ENCODE measurements at places on chromosomes 3 and 15.

- no peak for DNase-seq
Measured at GRCh38 chr15:23797747-23798446, 110.8 kb upstream of the NDN start.

DNA sequence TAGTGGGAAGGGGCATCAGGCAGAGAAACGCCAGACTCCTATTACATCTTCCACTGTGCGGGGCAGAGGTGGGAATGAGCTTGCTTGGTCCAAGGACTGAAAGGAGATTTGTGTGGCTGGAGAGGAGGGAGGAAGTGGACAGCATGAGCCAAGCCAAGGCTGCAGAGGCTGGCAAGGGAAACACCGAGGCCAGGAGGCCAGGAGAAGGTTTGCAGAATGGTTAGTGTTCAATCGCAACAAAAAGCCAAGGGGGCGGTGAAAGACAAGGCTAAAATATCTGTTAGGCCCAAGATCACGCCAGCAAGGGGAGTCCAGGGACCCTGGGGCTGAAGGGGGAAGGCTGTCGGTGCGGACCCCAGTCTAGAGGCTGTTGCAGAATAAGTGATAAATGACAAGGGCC lies 75.8 kb downstream of the CPN2 start:
- no peak for DNase-seq

- no peak for DNase-seq
Measured at GRCh38 chr3:39185959-39186691, 6.3 kb downstream of the XIRP1 start.

DNA sequence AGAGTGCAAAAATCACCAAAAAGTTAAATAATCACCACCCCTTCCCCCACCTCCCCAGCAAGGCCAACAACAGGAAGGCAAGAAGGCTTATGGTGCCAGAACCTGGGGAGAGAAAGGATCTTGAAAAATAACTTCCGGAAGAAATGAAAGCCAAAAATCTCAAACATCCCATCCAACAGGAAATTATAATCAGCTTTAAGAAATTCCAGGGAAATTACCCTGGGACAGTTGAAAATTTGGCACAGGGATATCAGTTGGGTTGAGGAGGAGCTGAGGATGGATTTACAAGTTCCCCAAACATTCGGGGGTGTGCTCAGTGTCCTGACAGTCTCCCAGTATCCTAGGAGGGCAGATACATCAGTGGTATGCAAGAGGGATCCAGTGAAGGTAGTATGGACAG lies 82.7 kb downstream of the POLR2M start:
- no peak for DNase-seq

DNA sequence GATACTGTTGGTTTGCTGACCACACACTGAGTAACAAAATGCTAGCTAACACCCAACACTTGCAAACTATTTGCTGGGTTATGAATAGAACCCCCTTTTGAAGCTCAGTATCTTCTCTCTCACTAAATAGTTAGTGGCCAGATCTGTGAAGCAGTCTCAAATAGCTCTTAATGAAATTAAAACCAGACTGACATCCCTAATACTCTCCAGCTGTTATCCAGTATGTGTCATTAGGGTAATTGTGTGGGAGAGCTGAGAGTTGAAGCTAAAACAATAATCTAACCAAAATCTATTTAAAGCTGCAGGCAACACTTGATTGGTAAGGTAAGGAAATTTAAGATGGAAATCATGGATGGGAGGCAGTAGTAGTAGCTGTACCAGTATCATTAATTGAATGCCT lies 110.4 kb upstream of the RORA start:
- DNase-seq = no peak

DNA sequence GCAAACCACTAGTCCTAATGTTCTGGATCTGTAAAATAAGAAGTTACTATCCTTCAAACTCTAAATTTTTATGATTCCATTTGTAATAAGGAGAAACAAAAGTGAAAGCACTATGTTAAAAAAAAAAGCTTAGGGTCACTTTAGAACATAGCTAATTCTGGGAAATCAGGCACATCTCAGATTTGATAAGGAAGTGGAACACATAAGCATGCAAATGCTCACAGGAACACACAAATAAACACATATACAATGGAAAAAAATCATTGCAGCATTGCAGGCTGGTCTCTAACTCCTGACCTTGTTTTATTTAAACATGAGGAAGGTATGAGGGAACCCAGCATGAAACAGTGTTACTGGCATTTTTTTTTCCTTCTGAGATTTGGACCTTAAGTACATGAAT lies 63.2 kb upstream of the TNFSF10 start:
- DNase-seq = no peak

GRCh38 chr3:121295452-121295851 lies 250.3 kb downstream of the POLQ start:
- no peak for DNase-seq

DNA sequence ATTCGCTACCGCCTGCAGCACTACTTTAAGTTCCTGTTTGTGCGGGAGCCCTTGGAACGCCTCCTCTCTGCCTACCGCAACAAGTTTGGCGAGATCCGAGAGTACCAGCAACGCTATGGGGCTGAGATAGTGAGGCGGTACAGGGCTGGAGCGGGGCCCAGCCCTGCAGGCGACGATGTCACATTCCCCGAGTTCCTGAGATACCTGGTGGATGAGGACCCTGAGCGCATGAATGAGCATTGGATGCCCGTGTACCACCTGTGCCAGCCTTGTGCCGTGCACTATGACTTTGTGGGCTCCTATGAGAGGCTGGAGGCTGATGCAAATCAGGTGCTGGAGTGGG lies 995 bp downstream of the CHST14 start:
- DNase-seq = no peak
